A375 (cell line): ENCODE measurements at places on chromosomes 1 and 21. TPM values are rescaled to one million over a fixed set of nuclear protein-coding genes. Genes with fewer than 3 reads are reported as not detected.

The TNN gene
- total RNA-seq = not detected in 2 replicates

The PTPN7 gene
- not detected in 2 replicates for total RNA-seq

The GPR37L1 gene
- not detected in 2 replicates for total RNA-seq

The CDK18 gene
- total RNA-seq = 4.1 and 6.6 TPM in 2 replicates

The CHI3L2 gene
- total RNA-seq = 0.34 and 0.38 TPM in 2 replicates

The CD1E gene
- total RNA-seq = not detected in 2 replicates

The CCDC27 gene
- not detected in 2 replicates for total RNA-seq

The KLHL20 gene
- 16.1 and 20.9 TPM in 2 replicates for total RNA-seq

The AKR7A2 gene
- 79.0 and 98.2 TPM in 2 replicates for total RNA-seq

The FAM177B gene
- total RNA-seq = not detected in 2 replicates

The NOS1AP gene
- total RNA-seq = 4.1 and 4.5 TPM in 2 replicates

The PSEN2 gene
- 25.5 and 26.6 TPM in 2 replicates for total RNA-seq

The LCE2A gene
- total RNA-seq = not detected in 2 replicates

The CDCA8 gene
- total RNA-seq = 18.6 and 24.2 TPM in 2 replicates

The HCRTR1 gene
- not detected in 2 replicates for total RNA-seq

The TMEM269 gene
- 0.03 and 0.11 TPM in 2 replicates for total RNA-seq

The S100A3 gene
- 13.9 and 14.8 TPM in 2 replicates for total RNA-seq
